ENCODE measurements at places on chromosomes 2 and 18.

GRCh38 chr2:12507295-12507694 lies 209.4 kb upstream of the TRIB2 start:
- no peak for DNase-seq

DNA sequence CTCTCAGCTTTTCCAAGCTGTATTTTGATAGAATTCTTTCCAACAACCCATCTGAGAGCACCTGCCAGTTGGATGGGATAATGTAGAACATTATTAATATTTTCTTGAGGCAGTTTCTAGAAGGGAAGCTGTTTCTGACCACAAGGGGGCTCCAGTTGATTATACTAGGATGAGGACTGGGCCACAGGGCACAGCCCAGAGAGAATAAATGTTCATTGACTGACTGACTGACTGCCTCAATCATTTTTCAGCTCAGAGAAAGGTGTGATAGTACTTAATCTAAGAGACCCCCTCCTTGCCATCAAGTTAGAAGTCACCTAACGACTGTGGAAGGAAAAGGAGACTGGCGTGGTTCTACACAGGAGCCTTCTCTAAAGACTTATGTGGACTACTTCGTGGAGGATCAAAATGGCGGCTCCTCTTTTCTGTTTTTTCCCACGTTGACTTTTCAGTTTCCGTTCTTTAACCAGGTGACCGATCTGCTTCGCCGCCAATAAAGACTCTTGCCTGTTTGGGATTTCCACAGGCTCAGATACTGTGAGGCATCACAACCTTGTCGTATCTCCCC lies 31.9 kb upstream of the CREG2 start:
- DNase-seq: no peak

DNA sequence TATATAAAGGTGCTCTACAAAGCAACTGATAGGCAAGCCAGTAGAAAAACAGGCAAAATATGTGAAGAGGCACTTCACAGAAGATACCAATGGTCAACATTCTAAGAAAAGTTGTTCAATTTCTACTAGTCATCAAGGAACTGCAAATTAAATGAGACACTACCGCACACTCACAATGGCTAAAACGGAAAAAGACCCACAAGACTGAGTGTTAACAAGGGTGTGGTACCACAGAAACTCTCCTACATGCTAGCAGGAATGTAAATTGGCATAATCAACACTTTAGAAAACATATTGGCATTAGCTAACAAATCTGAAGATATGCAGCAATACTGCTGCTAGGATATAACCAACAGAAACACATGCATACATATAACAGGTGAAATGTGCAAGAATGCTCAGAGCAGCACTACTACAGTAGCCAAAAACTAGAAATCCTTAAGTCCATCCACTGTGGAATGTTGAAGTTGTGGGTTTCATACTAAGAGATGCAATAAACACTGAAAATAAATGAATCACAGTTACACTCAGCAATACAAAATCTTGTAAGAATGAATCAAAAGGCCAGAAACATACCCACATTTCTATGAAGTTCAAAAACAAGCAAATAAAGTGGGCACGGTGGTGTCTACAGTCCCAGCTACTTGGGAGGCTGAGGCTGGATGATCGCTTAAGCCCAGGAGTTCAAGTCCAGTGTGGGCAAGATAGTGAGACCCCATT lies 9.2 kb downstream of the RNU4ATAC start:
- no peak for DNase-seq

DNA sequence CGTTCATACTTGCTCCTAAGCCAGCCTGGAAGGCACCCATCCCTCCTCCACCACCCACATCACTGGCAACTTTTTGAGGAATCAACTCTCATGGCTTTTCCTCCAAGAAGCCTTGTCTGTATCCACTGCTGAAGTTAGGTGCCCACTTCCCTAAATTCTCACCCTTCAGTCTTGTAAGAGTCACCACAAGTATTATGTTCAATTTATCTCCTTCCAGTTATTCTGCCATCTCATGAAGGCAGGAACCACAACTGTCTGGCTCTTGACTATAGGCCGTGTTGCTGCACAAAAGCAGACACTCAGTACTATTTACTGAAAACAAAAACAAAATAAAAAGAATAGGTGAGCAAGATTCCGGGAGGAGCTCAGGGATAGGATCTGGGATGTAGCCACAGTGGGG lies 234.8 kb downstream of the CYRIA start:
- DNase-seq: no peak

DNA sequence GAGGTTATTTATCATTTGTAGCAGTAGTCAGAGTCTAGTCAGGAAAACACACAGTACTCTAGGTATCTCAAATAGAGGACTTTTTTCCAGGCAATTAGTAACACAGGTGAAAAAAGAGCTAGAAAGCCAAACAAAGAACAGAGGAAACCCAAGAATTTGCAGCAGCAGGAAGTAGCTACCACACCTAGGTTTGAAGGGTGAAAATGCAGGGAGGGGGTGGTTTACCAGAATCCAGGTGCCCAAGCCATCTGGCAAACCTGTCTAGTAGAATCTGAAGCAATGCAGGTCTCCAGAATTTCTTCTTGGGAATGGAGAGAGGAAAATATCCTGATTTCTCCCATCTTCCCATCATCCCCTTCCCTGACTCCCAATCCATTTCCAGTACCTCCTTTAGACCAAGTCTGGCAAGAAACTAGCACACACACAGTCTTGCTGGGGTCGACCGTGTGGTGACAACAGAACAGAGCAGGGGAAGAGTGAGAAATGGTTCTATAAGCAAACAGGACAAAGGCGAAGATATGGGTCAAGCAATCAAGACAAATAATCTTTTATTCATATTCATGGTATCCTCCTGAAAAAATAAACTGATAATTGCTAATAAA lies 231.9 kb upstream of the MMADHC start:
- no peak for DNase-seq

DNA sequence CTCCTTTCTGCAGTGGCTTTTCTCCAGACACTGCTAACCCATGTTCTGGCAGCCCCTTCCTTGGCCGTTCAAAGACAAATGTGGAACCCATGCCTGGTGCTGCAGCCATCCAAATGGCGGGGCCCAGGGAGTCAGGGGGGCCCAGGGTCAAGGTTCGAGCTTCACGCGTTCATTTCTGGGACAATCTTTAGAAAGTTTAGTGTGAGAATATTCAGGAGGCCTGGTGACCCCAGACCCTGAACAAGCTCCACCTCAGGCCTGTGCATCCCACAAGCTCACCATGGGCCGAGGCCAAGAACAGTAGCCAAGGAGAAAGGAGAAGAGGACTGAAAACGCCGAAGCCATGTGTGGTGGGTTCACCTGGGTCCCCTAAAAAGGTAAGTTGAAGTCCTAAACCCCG lies 54.4 kb downstream of the ANKMY1 start:
- no peak for DNase-seq

- DNase-seq: no peak
These were observed 4.1 kb downstream of the CYTIP start for GRCh38 chr2:157439824-157440186.

DNA sequence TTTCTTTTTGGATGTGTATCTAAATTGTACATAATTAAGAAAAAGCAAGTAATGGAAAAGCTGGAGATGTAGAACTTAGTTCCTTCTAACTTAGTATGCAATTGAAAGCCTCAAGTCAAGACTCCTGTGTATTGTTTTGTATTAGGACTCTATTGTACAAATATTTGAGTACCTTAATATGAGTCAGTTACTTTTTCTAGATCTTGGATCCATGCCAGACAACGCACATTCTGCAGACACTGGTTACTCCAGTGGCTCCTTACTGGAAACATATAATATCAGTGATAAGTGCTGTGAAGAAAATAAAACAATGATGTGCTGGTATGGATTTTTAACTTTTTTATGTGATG lies 1.5 kb downstream of the SLC39A10 start:
- DNase-seq: no peak

GRCh38 chr2:160784034-160784433 lies 290.4 kb upstream of the RBMS1 start:
- DNase-seq: no peak

GRCh38 chr2:101820519-101820918 lies 123.0 kb downstream of the MAP4K4 start:
- DNase-seq: no peak

GRCh38 chr2:42092084-42092996 lies 44.5 kb downstream of the PKDCC start:
- DNase-seq: no peak

DNA sequence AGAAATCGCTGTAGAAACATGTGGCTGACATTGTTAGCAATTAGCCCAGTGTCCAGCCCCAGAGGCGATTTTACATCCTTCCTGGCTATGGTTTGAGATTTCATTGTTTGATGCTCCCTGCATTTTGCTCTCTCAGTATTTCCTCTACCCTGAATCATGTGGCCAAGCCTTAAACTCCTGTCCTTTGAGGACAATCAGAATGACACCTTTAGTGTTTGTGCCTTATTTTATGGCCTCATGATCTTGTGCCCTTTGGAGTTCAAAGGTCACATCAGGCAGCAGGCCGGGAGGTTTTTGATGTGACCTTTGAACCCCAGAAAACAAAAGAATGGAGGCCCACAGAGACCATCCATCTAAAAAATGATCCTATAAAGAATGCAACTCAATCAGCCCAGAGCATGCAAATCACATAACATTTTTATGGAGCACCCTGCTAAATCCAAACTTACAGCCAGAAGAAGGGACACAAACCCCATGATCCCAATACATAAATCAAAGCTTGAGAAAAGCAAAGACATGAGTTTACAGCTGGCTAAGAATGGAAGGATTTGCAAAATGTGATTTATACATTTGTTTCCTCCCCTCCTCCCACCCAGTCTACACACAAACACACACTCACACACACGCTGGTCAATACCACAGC lies 52.5 kb downstream of the FECH start:
- DNase-seq: no peak

DNA sequence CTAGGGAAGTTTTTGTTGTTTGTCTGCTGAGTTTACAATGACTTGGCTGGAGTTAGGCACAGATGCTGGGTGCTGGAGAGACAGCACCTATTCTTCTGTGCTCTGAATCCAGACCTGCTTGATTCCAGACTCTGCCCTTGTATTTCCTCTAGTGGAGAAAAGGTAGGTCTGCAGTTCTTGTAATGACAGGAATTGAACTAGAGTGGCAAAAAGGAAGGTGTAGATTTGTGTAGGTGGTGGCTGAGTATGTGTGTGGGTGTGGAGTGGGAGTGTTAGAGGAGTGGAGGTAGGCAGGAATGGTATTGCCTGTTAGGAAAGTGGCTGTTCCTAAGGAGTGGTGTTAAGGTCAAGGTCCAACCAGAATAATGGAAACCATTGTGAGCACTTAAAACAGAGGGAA lies 71.9 kb upstream of the LYPD6 start:
- DNase-seq: no peak

- DNase-seq: no peak
These were observed 157.7 kb downstream of the COL4A4 start for GRCh38 chr2:227006189-227006897.

GRCh38 chr2:150538651-150539201 lies 51.3 kb upstream of the RND3 start:
- no peak for DNase-seq

GRCh38 chr2:13102397-13103063 lies 385.8 kb downstream of the TRIB2 start:
- DNase-seq: no peak

DNA sequence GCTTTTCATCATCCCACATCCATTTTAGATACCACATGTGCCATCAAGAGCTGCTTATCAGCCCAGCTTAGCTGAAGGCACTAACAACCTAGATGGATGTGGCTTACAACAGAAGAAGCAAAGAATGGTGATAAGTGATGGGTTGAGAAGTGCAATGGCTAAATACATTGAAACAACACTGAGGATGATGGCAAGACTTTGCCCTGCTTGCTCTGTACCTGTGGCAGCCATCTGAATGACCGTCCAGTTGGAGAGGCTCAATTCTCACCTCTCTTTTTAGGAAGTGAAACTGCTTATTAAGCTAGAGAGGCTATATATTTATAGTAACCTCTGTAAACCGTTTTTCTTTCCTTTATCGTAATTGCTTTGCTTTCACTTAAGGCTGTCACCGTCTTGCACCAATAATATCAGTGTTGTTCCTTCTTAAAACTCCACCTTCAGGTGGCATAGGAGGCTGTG lies 5.7 kb downstream of the GPATCH11 start:
- no peak for DNase-seq

GRCh38 chr2:135843671-135844070 lies 6.7 kb upstream of the LCT start:
- no peak for DNase-seq

GRCh38 chr2:6806604-6807003 lies 59.1 kb downstream of the CMPK2 start:
- DNase-seq: no peak

- DNase-seq: no peak
These were observed 60.0 kb upstream of the OTOS start for GRCh38 chr2:240200230-240201051.

DNA sequence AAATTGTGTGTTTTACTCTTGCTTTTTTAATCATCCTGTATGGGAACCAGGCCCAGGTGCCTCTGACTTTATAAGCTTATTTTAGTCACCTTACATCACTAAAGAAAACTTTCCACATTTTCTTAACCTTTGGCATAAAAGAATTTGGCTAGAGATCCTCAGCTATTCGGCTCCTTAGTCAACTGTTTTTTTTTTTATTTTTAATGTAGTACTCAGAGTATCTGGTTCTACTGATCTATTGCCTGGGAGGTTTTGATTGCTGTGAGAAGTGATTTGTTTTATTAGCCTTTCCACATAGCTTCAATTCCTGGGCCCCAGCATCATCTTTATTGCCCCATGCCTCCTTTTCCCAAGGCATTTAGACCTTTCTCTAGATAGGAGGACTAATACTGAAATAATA lies 121.0 kb downstream of the MYO1B start:
- DNase-seq: no peak

DNA sequence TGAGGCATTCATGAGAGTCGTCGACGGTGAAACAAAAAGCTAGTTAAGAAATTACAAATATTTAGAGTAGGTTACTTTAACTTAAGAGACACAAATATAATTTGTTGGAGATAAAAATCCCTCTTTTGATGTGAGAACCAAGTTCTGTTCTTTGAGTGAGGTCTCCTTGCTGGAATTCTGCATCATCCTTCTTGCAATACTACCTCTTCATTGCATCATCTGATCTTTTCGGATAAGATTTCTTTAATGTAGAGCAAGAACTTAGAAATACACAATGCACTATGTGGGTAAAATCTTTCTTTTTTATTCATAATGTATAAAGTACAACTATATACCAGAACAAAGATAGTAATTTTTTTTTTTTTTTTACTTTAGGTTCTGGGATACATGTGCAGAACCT lies 118.4 kb downstream of the ARL4C start:
- no peak for DNase-seq

- peak; percentile 58 for DNase-seq
These were observed 185.4 kb downstream of the TFCP2L1 start for GRCh38 chr2:121099329-121100290.

DNA sequence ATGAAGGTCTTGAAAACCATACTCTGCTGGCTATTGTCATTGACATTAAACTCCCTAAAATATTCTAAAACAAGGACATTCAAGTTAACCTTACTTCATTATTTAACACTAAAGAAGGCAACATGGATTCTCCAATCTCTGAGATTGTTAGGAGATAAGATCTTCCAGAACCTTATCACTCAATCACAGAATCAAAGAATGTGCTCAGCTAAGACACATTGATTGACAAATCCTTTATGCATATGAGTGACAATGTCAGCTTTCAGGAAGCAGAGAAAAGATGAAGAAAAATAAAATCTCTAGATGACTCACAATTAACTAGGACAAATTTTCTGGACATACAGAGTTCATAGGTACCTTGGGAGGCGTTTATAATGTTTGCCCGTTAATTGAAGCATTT lies 787.2 kb downstream of the TSN start:
- no peak for DNase-seq

GRCh38 chr2:229521576-229521975 lies 192.8 kb downstream of the DNER start:
- DNase-seq: no peak
